CD4-positive, alpha-beta T cell treated with Interferon gamma for 1 hour (primary cell): ENCODE measurements at places on chromosomes 1 and 21.
A peak's percentile ranks its signal among the peaks of the same experiment; 100 is the strongest.

DNA sequence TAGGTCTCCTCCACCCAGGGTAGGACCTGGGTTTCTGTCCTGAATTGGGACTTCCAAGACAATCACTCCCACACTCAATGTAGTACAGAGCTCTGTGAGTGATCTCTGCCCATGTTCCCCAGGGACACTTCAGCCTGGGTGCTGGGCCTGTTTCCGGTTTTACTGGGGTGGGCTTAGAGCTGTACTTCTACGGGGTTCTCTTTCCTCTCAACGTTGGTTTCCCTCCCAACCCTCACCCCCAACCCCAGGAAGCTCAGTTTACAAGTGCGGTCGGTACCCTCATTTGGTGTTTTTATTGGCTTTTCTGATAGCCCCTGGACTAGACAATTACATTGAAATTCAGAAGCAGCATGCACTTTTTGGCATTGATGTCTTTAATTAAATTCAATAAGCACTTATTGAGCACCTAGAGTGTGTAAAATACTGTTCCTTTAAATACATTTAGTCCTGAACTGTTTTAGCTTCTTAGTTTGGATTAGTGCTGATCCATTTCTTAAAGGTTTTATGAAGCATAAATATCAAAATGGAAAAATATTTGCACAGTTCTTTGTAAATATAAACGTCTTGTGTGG lies 542 bp upstream of the XPR1 start:
- no peak for DNase-seq

DNA sequence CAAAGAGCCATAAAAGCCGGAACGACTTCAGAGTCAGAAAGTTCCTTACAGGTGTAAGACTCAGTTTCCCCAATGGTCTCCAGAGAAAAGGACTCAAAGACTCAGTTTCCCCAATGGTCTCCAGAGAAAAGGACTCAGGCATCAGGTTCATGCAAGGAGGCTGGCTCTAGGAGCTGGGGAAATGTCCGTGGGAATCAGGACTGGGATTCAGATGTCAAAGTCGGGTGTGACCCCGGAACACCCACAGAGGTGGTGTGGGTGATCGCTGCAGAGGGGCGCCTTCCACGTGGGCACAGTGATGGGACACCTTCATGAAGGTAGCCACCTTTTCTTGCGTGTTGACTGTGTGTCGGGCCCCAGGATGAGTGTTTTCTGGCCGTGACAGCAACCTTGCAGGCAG lies 340.8 kb downstream of the NPHP4 start:
- no peak for DNase-seq

DNA sequence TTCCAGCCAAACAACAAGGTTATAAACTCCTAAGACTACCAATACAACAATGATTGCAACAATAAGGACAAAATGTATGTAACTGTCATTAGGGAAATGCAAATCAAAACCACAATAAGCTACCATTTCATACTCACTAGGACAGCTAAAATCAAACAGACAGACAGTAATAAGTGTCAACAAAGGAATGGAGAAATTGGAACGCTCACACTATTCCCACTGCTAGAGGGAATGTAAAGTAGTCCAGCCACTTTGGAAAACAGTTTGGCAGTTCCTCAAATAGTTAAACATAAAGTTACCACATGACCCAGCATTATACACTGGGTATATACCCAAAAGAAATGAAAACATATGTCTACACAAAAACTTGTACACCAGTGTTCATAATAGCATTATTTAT lies 9.3 kb downstream of the PRKAB2 start:
- no peak for DNase-seq

DNA sequence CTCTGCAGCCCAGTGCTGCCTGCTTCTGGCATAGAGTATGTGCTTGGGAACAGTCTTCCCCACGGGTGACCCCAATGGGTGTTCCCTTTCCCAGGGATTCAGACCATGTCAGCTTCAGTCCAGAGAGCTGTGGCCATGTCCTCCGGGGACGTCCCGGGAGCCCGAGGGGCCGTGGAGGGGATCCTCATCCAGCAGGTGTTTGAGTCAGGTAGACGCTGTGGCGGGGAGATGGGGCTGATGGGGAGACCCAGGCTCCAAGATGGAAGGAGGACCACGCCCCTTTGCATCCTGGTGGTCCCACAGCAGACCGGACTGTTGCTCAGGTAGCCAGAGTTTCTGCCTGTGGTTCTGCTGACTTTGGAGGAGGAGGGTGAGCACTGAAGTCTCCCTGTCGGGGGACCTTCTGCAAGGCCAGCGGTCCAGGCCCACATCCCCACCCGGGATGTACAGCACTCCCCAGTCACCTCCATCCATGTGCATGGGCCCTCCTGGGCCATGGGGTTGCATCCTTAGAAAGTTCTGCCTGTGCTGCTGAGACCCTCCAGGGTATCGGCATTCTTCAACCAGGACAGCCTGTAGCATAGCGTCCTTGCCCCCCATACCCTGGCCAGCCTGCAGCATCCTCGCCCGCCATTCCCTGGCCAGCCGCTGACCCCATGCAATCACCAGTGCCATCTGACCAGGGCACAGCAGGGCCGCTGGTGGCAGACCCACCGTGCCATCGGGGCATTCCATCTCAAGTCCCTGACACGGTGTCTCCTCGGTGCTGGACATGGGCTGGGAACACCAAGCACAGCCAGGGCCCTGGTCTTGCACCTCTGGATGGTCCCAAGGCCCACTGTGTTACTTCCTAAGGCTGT lies 2.8 kb downstream of the AIRE start:
- no peak for DNase-seq

GRCh38 chr1:35505911-35506798 lies 51.0 kb downstream of the KIAA0319L start:
- DNase-seq = peak; percentile 16

DNA sequence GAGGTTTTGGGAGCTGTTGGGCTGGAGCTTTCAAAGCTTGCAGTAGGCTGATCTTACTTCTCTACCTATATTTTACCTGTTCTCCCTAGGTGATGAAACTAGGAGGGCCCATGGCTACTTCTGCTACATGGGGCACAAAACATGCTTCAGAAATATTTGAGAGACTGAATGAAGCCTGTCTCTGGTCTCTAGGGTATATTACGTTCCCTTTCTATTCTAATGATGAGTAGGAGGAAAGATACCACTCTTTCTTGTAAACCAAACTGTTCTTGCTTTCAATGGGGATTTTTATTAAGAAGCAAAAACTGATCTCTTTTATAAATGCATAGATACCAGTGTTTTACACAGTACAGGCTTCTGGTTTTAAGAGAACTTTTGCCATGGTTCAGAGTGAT lies 103.1 kb downstream of the GALNT2 start:
- no peak for DNase-seq

DNA sequence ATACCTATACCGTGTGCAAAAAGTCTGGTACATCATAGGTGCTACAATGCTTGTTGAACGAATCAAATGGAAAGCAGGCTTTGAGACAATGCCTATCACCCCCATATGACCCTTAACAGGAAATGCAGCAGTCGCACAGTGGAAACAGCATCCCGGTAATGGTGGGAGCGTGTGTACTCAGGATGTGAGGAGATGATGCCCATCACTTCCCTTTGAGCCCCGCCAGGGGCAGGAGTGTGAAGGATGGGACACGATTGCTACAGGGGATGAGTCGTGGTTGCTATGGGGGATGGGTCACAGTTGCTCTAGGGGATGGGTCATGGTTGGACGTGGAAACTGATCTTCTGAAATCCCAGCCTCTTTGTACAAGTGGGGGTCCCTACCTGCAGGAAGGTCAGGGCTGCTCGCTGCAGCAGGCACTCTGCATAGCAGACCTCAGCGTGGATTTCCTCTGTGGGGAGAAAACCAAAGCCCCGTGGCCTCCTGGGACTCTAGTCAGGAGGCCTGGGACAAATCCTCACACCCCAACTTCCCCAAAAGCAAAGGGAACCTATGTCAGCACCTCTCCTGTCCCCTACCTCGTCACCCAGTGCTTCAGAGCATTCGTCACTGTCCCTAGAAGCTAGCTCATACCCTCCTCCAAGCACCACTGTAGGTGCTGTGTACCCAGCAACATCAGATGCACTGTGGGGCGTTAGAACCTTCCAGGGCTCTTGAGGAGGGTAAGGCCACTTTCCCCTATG lies 19.3 kb downstream of the TTC39A start:
- DNase-seq = no peak

GRCh38 chr1:100039591-100039990 lies 69.8 kb downstream of the SLC35A3 start:
- DNase-seq = no peak

- DNase-seq = peak; percentile 17
Observed at GRCh38 chr1:112674986-112675727, 698 bp downstream of the MOV10 start.

DNA sequence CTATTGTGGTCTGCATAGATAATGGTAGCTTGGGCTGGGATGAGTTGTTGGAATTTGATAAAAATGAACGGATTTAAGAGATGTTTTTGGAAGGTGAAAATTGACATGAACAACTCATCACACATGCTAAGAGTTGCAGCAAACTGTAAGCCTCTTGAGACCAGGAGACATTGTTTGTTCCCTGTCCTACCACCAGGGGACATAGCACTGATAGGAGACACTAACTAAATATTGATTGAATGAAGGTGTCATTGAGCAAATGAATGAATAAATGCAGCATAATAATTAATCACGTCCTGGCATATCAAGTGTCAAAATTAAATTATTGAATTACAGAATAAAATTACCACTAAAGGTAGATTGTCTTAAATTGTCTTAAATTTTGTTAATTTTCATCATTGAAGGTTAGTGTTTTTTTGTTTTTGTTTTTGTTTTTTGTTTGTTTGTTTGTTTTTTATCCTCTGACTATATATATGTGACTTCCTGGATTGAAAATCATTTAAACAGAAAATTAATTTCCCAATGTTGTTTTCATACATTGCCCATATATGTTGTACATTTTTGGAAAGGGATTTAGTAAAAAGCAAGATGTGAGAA lies 285.3 kb upstream of the C1orf105 start:
- DNase-seq = no peak

DNA sequence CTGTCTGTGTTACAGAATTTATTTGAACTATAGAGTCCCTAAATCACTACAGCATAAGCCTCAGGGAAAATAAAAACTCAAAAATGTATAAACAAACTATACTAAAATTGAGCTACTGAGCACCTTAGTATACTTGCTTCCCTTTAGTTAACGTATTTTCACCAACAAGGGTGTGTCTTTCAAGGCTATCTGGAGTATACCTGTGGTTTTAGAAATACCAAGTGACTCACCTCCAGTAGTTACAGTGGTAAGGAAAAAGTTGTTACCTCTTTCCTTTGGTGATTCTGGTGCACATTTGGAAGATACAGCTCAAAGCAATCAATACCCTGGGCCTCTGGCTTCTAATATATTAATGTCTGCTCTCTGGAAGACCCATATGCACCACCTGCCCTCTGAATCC lies 68.0 kb upstream of the C1orf105 start:
- no peak for DNase-seq

GRCh38 chr1:84939151-84939550 lies 46.1 kb upstream of the LPAR3 start:
- DNase-seq = no peak

DNA sequence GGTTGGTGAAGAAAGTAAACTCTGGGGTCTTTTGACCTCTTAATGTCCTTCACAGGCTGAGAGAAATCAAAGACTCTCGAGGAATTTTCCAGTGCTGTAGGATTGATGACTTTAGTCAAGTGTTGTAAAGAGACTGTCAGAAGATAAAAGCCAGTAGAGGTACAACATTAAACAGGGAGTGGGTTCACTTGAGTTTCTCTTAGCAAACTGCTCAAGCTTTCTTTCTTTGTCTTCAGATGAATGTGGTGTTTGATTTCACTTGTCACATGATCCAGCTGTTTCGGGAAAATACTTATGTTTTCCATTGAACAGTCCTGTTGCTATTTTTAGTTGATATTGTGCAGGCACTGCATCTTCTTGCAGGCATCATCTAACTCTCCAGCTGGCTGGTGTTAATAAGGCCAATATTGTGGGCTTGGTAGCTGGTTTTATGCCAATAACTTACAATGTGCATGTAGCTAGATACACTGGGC lies 45.6 kb downstream of the XCL2 start:
- DNase-seq = no peak

DNA sequence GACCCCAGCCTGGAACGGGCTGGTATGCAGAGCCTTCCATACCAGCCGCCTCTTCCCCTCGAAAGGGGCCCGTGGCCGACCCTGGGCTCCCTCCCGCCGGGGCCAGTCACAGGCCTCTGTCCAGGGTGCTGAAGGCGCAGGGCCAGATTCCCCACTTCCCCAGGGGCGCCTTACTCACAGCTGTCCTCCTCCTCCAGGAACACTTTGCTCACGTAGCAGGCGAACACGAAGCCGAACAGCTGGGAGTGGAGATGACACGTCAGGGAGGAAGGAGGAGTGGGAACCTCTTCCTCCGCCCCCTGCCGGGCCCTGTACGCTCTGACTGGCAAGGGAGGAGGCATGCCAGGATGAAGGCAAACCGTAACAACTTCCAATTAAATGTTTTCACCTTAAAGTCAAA lies 57.3 kb downstream of the NKAIN1 start:
- DNase-seq = peak; percentile 28

GRCh38 chr21:41482301-41482700 lies 25.7 kb downstream of the TMPRSS2 start:
- DNase-seq = no peak

DNA sequence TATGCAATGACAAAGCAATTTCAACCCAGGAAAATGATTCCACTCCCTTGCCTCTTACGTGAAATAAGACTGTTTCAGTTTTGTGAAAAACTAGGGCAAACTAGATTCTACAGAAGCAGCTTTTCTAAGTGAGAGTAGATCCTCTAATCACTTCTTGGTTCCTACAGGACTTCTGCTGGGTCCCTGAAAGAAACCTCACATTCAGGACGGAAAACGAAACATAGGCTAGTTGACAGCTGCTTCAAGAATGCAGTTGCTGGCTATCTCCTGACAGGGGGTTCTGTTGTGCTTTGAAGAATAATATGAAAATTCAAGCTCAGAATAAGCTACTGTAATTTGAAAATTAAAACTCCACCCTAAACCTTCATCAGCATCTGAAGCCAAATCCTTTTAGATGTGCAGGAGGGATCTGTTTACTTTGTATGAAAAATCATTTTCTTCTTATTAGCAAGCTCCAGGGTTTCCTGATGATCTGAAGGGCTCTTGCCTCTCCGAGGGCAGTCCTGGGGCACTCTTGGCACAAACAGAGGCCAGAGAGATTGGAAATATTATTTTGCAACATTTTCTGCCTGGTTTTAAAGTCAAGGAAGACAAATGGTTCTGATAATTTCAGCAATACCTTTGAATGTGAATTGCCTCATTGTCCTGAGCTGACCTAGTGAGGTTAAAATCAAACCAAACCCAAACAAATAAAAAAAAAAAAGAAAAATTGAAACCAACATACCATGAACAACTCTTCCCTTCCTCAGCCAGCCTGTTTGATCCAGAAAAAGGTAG lies 55.0 kb downstream of the NTMT2 start:
- DNase-seq = no peak

DNA sequence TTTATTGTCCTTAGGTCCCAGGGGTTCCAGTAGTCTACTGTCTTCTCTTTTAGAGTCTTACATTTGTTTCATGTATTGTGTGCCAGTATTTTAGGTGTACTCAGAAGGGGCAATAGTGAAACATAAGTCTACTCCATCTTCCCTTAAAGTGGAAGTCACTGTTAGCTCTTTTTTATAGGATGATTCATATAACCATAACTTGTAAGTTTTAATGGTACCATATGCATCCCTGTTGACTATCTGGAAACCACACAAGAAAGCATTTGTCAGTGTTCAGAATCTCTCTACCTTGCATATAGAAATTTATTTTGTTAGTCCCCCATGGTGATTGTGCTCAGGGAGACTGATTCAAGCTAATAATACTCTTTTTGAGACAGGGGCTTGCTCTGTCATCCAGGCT lies 149.9 kb downstream of the HS2ST1 start:
- no peak for DNase-seq
